ENCODE measurements at places on chromosomes 5 and 9.

DNA sequence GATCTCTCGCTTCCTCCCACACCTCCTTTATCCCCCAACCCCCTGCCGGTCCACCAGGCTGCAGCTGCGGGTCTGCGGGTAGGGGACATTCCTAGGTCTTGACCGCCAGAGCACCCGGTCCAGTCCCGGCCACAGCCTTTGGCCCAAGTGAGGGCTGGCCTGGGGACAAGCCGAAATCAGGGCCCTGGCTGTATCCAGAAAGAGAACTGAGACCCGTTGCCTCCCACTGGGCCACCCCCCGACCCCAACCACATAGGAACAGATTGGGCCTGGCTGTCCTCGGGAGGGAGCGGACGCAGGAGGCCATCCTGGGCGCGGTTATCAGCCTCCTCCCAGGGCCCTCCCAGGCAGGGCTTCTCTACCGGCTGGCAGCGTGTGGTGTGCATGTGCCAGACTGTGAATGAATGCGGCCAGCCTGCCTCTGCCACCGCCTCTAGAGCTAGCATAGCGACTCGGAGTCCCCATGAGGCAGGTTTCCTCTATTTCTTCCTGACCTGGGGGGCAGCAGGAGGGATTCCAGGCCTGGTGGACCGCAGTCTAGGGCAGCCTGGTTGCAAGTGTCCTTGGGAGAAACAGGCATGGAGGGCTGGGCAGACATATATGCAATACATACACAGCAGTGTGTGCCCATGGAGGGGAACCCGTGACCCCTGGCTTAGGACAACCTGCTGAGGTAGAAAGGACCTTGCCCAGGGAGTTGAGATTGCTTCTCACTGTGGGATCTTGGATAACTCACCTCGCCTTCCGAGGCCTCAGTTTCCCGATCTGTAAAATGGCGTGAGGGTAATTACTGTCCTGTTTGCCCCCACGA, 1.2 kb downstream of the N4BP3 start:
- H3K27me3 ChIP-seq, result peaks cover 89% of the 10 kb centered on the region
- peak overlapping the region; percentile 85 for H3K4me3 ChIP-seq
- H3K27ac ChIP-seq, result peak overlapping the region; percentile 62
- H3K36me3 ChIP-seq, result peaks cover 8% of the 10 kb centered on the region
- DNase-seq, result peak; percentile 52

GRCh38 chr9:114364134-114365041, 23.4 kb downstream of the AKNA start:
- no peak overlapping the region for H3K4me3 ChIP-seq
- no peaks in the 10 kb centered on the region for H3K27me3 ChIP-seq
- peak overlapping the region; percentile 88 for H3K27ac ChIP-seq
- no peak for DNase-seq
- peaks cover 89% of the 10 kb centered on the region for H3K36me3 ChIP-seq
- peaks cover 89% of the 10 kb centered on the region for H3K4me1 ChIP-seq

DNA sequence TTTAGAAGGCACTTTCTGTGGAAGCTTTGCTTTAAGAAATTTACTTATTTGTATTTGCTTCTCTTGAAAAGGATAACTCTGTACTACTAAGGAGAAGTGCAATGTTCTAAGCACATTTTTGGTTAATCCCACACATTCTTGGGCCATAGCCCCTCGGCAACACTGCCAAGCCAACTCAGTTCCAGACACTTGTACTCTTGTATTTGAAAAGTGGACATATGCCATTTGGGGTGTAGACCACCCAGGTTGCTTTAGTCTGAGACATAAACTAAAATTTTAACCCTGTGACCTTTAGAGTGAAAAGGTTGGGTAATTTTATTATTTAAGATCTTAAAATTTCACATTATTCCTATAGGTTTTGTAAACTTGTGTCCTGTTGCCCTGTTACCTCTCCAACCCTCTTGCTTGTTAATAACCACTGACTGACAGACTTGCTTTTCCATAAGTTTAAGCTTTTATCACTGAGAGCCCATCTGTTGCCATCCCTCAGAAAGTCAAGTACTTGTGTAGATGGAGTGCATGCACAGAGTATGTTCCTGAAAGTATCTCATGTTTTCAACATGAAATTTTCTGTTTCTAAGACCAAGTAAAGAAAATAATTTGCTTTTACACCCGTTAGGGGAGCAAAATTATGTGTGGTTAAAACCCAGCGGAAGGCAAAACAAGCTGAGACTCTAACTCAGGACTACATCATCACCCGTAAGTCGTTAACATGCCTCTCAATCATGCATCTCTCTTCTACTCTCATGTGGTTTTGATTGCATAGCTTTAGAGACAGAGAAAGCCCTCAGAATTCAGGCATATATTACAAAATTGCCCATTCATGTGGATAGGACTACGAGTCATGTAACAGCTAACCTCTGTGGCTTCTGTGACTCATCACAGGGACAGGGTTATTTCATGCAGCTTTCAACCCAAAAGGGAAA, 117.3 kb downstream of the GDNF start:
- H3K27ac ChIP-seq, result peak overlapping the region; percentile 46
- peaks cover 24% of the 10 kb centered on the region for H3K4me1 ChIP-seq
- DNase-seq, result peak; percentile 30
- no peak overlapping the region for H3K4me3 ChIP-seq

GRCh38 chr9:12204512-12204911, 488.7 kb upstream of the TYRP1 start:
- H3K4me3 ChIP-seq, result no peak overlapping the region
- DNase-seq, result no peak
- no peaks in the 10 kb centered on the region for H3K27me3 ChIP-seq

GRCh38 chr5:145598184-145598583, 237.0 kb downstream of the PRELID2 start:
- no peak for DNase-seq
- H3K36me3 ChIP-seq, result no peaks in the 10 kb centered on the region
- no peak overlapping the region for H3K27ac ChIP-seq
- no peaks in the 10 kb centered on the region for H3K4me1 ChIP-seq

DNA sequence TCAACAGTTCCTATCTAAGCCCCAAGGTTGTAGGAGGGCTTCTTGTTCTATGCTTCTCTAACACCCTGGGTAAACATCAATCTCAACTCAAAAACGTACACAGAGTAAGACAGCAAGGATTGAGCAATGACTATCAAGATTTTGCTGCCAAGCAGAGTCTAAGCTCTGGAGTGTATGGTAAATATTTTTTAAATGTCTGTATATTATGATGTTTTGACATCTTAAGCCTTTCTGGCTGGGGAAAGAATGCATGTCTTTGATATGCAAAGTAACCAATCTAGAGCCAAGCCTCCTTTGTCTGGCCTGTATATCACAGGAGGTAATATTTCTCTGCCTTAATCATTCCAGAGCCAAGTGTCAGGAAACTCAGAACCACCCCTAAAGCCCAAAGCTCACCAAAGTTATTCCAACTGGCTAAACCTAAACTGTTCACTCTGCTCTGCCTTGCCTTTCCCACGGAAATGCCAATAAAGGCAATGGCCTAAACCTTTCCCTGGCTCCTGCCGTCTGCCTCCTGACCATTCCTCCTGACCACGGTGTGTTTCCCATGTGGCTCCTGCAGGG, 45.2 kb downstream of the YIPF5 start:
- no peak overlapping the region for H3K4me3 ChIP-seq
- H3K27ac ChIP-seq, result no peak overlapping the region
- H3K27me3 ChIP-seq, result peaks cover 7% of the 10 kb centered on the region
- no peaks in the 10 kb centered on the region for H3K36me3 ChIP-seq
- no peaks in the 10 kb centered on the region for H3K4me1 ChIP-seq

DNA sequence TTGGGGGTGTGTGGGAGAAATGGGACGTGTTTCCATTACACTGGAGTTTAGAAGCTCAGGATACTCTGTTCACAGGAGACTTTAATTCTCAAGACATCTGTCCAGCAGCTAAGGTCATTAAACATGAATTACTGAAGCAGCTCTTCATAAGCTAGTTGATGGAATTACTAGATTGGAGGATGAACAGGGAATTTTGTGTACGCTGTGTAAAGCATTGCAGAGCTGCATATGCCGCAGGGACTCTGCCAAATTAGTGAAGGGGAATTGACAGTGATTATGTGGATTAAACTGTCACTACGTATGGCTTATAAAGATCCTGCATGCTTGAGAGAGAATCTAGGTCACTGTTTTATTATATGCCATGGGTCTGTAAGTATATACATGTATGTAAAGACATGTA, 177.5 kb upstream of the TBC1D2 start:
- H3K27ac ChIP-seq, result no peak overlapping the region
- H3K27me3 ChIP-seq, result no peaks in the 10 kb centered on the region
- DNase-seq, result no peak
- no peaks in the 10 kb centered on the region for H3K36me3 ChIP-seq
- H3K4me3 ChIP-seq, result no peak overlapping the region

DNA sequence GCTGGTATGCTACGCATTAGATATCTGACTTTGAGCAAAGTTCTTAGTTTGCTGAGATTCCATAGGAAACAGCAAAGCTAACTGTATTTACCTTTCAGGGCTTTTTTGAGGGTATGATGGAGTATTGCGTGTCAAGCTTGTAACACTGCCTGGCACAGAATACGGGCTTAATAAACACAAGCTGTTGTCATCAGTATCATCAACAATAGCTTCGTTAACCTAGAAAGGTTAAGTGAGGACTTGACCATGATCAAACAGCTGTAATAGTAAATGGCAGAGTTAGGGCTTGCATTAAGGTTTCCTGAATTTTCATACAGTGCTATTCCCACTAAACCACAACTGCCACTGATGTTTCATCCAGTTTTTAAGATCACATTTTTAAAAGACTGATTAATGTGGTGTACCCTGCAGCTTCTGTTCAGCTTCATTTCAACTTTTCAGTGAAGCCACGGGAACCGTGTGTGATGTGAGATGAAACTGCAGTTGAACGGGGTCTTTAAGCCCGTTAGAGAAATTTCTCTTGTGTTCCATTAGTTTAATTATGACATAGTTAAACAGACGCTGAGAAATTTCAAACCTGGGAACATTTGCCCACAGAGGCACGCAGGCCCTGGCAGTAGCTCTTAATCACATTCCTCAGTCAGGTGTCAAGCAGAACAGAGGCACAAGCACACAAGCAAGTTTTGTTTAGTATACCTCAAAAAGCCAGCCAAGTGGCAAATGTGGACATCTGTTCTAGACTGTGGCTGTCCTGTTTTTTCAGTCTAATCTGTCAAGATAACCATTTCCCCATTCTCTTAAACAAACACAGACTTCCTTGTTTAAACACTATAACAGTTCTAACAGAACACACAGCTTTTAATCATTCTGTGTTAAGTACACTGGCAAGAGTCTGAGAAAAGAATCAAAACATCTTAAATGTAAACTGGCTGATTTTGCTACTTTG, 147.1 kb downstream of the ZNF608 start:
- no peak overlapping the region for H3K4me3 ChIP-seq
- no peak overlapping the region for H3K27ac ChIP-seq
- no peaks in the 10 kb centered on the region for H3K36me3 ChIP-seq
- no peak for DNase-seq

DNA sequence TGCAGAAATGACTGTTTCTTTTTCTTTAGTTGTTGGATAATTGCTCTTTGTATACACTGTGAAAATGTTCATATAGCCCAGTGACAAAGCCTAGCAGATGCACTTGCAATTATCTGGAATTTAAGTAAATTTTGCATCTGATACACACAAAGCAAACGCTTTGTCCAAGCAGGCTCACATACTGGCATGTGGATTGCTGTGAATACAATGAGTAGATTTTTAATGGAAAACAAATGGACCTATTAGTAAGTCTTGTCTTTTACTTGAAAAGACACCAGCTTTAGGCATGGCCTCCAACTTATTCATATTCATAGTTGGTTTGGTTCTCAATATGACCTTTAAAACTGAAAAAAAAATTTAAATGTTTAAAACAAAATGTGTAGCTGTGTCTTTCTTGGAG, 1299.8 kb upstream of the WWC1 start:
- H3K36me3 ChIP-seq, result no peaks in the 10 kb centered on the region
- H3K27me3 ChIP-seq, result no peaks in the 10 kb centered on the region
- DNase-seq, result no peak
- H3K27ac ChIP-seq, result no peak overlapping the region
- H3K4me1 ChIP-seq, result no peaks in the 10 kb centered on the region
- H3K4me3 ChIP-seq, result no peak overlapping the region

GRCh38 chr5:16410338-16410737, 55.3 kb downstream of the ZNF622 start:
- H3K4me3 ChIP-seq, result no peak overlapping the region
- H3K4me1 ChIP-seq, result no peaks in the 10 kb centered on the region
- no peak for DNase-seq
- H3K27me3 ChIP-seq, result no peaks in the 10 kb centered on the region
- no peak overlapping the region for H3K27ac ChIP-seq

DNA sequence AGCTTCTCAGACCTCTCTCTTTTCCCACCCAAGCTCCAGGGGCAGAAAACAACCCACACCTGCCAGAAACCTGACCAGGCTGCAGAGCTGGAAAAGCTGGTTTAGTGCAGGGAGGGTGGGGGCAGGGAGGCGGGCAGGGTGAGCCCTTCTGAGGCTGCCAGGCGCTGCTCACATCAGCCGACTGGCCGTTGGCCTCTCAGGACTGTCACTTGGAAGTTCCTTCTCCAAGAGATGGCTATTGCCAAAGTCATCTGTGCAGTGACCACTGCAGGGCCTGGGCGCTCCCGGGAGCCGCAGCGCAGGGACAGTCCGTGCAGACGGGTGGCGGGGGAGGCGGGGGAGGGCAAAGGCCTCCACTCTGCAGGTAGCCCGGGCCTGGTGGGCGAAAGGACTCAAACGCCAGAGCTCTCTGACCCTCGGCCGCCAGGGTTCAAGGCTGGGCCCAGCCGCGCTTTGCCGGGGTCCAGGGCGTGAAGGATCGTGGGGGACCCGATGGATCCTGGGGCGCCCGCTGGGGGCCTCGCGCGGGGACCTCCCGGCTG, 205.0 kb upstream of the IER5L start:
- H3K27ac ChIP-seq, result peak overlapping the region; percentile 24
- H3K27me3 ChIP-seq, result peaks cover 31% of the 10 kb centered on the region
- DNase-seq, result no peak
- H3K4me1 ChIP-seq, result peaks cover 19% of the 10 kb centered on the region

- peaks cover 30% of the 10 kb centered on the region for H3K36me3 ChIP-seq
- peaks cover 56% of the 10 kb centered on the region for H3K4me1 ChIP-seq
- H3K27ac ChIP-seq, result peak overlapping the region; percentile 99
- peak overlapping the region; percentile 86 for H3K4me3 ChIP-seq
- no peak for DNase-seq
Observed at GRCh38 chr5:132492386-132493125, 2.0 kb upstream of the IRF1 start.

DNA sequence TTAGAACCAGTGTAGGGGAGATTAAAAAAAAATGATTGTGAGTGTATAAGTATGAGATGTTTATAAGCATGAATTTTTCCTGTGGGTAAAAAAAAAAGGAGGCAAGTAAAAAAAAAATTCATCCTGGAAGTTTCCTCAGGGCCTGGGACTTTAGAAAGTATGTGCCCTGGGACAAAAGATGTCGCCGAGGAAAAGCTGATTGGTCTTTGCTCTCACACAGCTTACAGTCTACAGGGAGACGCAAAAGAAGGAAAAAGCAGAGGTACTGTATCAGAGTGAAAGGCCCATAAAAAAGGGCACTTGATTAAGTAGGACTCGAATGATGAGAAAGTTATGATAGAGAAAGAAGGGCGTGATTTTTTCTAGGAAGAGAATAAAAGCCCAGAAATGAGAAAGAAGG, 501.4 kb upstream of the MEF2C start:
- no peaks in the 10 kb centered on the region for H3K4me1 ChIP-seq
- no peaks in the 10 kb centered on the region for H3K27me3 ChIP-seq
- no peak overlapping the region for H3K27ac ChIP-seq
- no peak for DNase-seq
- H3K4me3 ChIP-seq, result no peak overlapping the region

Measured in activated naive CD4-positive, alpha-beta T cell treated with anti-CD3 and anti-CD28 coated beads, Interleukin-2, amount 10 ng/mL, durations not matched to agents 7 days and 5 days (primary cell).